ENCODE measurements at places on chromosomes 16 and 17.

GRCh38 chr16:11319529-11320146, 25.6 kb upstream of the RMI2 start:
- DNase-seq = no peak

DNA sequence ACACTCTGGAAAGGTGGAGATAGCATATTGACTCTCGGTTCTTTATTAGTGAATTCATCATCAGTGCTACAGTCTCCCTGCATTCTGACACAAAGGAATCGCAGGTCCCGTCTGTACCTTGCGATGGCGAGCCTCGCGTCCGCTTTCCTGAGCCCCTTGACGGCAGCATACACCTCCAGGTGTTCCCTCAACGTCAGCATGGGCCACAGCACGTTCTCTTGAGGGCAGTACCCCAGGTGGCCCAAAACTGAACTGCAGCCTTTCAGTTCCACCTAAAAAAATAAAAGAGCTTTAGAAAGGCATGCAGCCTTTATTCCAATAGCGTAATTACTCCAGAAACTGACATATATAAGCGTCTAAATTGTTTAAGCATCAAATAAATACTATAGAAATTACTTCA, 24.2 kb upstream of the ABCA9 start:
- no peak for DNase-seq

DNA sequence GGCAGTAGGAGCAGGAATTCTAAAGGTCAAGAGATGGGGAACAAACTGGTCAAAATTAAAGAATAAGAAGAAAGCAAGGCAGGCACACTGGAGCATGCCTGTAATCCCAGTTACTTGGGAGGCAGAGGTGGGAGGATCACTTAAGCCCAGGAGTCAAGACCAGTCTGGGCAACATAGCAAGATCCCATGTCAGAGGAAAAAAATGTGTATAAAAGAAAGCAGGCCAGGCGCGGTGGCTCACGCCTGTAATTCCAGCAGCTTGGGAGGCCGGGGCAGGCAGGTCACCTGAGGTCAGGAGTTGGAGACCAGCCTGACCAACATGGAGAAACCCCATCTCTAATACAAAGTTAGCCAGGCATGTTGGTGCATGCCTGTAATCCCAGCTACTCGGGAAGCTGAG, 43.9 kb downstream of the ZNF207 start:
- DNase-seq = no peak

DNA sequence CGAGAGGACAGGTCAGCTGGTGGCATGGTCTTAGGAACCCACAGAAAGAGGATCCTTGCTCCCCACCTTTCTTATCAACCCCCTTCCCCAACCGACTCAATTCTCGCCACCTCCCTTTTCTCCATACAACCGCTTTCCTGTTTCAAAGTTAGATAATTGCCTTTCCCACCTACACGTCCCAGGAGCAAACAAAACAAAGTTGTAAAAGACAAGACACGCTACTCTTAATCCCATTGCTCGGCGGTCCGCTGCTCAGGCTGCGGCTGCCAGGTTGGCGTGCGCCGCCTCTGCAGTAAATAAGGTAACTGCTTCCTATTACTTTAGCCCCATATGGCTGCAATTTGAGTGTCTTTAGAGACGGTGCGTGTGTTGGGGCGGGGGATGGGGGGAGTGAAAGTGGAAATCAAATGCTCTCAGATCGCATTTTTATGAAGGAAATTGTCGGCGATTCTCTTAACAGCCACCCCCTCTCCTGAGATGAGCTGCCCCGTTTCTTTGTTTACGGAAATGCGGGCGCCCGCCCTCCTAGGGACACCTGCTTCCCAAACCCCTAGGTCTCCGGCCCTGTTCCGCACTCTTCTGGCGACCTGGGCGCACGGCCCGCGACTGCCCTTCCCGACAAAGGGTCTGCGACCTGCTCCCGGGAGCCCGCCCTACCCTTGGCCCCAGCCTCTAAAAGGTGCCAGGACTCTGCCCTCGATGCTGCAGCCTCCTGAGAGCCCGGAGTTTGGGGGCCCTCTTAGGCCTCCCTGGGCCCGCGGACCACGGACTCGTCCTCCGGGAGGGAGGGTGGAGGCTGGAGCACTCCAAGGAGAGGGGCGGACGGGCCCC, 3.7 kb upstream of the CBX8 start:
- no peak for DNase-seq

DNA sequence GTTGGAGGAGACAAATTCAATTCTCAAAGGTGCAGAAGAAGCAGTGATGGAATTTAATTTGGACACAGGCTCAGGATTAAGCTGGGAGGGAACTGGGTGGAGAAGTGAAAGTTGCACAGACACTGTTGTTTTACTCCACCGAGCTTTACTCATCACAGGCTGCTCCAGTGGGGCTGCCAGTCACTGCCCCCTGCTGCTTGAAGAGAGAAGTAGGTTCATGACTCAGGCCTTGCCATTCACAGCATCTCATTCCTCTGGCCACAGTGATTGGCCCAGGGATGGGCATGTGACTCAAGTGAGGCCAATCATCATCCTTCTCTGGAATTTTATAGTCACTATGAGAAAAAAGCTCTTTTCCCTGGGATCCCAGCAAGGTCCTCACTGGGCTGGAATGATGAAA, 11.8 kb downstream of the GNAO1 start:
- DNase-seq = no peak

DNA sequence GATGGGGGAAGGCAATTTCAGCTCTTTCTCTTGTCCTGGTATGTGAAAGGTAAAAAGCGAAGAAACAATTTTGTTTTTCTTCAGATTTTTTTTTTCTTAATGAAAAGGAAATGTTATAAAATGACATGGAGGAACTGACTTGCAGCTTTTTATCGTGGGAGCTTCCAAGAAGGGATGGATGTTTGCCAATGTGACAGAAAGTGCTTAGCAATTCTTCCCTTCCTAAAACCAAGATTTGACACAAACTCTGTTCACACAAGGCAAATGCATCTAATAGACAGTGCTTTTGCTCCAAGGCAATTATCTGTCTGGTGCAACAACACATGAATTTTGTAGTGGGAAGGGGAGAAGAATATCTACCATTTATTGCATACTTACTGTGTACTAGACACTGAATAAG, 988.5 kb downstream of the CDH11 start:
- no peak for DNase-seq

GRCh38 chr17:63398680-63399079, 47.4 kb downstream of the CYB561 start:
- DNase-seq = no peak

DNA sequence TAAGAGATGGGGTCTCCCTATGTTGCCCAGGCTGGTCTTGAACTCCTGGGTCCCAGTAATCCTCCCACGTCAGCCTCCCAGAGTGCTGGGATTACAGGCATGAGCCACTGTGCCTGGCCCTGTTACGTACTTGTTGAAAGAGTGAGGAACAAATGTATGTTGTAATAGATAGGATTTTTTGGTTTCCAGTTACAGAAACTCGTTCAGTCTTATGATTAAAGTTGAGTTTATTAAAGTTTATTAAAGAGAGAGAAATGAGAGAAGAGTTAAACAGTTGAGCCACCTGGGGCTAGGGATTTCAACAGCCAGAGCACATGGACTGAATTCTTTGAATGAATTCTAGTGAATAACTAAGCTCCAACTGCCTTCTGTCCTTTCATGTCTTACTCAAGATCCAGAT, 3.7 kb downstream of the TADA2A start:
- no peak for DNase-seq

DNA sequence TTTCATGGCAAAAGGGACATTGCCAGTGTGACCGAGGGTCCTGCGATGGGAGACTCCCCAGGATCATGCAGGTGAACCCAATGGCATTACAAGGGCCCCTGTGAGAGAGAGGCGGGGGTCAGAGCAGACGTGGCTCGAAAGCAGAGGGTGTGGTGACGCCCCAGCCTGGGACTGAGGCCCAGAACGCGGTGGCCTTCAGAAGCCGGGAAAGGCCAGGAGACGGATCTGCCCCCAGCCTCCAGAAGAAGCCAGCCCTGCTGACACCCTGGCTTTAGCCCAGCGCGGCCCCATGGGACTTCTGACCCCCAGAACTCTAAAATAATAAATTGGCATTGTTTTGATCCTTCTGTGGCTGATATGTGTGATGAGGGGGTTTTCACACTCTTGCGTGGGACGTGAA, 17.4 kb upstream of the ENPP7 start:
- no peak for DNase-seq

DNA sequence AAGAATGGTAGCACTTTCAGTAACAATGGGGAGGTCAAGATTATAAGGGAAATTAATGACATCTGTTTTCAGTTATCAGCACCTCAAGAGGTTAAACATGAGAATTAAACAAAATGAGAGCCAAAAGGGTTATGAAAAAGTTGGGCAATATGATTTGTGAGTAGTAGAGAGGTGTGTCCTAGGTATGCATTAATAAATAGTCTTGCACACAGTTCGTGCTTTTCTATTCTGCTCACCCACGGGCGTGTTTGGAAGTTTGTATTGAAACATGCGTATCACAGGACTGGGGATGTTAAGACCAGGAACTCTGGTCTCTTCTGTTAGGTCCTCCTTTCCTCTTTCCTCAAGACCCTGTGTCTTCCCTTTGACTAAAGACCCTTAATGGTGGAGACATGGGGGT, 6.0 kb downstream of the BPTF start:
- DNase-seq = no peak

GRCh38 chr16:89133457-89134127, 38.0 kb upstream of the CDH15 start:
- DNase-seq = no peak

DNA sequence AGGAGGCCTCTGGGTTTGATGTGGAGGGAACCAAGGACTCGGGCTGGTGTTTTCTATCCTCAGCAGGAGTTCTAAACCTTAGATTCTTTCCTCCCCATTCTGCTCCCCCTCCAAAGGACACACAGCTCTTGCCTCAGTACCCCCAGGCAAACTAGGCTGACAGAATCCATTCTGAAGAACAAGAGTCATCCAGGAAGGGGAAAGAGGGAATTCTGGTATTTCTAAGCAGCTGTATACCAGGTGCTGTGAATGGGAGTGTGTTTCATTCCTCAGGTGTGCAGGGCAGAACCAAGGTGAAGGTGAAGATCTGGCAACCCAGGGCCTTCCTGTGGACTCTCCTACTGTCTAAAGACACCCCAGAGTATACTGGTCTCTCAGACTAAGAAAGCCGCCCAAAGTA, 4.1 kb downstream of the INPP5K start:
- DNase-seq = no peak

DNA sequence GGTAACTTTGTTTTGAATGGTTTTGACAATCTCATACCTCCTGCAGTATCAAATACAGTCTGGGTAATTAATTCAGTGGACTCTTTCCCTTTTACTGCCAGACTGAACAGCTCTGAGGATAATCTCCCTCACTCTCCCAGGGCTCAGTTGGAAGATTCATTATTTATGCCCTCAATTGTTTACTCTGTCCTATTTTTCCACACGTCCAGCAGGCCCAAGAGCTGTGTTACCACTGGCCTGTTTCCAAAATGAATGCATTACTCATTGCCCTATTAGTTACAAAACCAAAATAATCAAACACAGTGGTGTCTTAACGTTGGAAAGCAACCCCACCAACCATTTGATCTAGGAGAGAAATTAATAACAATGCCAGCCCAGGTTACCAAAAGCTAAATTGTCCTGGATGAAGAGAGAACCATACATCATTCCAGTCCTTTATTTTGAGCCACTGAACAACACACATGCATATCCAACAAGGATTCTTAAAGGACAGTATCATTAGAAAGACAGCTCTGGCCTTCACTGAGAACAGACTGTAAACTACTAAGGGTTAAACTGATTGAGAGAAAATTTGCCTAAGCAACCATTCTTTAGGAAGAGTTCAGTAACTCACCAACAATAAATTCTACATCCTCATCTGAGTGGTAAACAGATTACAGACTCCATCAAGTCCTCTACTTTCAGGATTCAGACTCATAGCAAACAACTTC, 34.5 kb downstream of the FAM222B start:
- no peak for DNase-seq

DNA sequence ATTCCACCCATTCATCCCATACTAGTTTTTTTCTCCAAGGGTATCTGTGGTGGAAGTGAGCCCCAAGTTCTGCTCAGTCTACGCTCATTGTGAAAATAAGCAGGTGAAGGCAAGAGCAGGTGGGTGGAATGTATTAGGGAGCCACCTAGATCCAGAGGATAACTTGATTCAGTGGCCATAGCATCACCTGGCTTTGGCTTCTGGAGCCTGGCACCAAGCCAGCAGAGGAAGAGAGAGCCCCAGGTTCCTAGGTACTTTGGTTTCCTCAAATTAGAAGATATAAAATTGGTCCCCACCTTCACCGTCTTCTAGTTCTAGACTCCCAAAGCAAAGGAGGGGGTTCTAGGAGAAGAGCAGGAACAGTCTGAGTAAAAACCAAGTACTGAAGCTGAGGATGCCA, 4.1 kb downstream of the FXR2 start:
- DNase-seq = no peak

GRCh38 chr17:73560661-73561060, 83.6 kb downstream of the SDK2 start:
- no peak for DNase-seq

DNA sequence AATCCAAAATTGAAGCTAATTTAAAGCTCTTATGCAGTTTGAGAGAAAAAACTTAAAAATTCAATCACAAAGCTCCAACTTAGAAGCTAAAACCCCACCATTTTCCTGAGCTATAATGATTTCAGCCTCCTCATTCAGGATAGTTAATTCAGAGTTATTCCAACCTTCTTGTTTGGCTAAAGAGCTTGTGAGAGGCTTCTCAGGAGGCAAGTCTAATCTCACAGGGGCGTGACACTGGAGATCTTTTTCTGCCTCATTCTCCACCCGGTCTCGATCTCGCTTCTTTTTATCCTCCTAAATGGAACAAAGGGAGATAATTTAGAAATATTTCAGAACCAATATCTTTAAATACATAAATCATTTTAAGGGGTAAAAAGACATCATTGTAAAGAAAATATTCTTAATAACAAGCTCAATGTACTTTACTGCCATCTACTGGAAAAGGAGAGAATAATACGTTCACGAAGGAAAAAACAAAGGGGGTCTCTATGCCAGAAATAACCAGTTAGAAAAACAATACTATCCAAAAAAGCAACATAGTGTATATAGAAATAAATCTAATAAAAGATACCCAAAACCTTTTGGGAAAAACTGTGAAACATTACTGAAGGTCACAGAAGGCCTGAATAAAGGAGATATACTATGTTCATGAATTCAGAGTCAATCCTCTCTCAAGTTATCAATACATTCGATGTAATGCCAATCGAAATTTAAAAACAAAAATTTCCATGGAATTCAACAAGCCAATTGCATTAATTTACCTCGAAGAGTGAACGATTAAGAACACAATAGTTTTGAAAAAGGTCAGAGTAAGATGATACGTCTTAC, 13.9 kb downstream of the BRD7 start:
- DNase-seq = no peak

GRCh38 chr16:30485818-30486436, 13.4 kb downstream of the ITGAL start:
- DNase-seq = no peak

- DNase-seq = no peak
Observed at GRCh38 chr17:51703361-51704341, 443.3 kb downstream of the UTP18 start.

DNA sequence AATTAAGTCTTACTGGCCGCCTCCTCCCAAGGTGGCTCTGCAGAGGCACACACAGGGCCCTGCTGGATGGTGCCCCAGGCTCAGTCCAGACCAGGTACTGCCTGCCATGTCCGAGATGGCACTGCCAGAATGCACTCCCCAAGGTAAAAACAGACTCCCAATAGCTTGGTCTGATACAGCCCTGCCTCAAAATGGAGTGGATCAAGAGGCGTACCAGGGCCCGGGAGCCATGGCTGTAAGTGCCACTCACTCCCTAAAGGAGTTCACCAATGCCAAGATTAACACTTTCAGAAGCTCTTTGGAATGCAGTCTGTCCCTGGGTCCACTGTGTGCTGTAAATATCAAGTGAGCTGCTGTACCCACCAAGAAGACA, 576 bp upstream of the MYO18A start:
- no peak for DNase-seq

GRCh38 chr17:63173450-63173849, 207.4 kb downstream of the TANC2 start:
- DNase-seq = no peak

Measured in GM12892 (cell line).